ENCODE measurements at places on chromosomes 5 and 9.

DNA sequence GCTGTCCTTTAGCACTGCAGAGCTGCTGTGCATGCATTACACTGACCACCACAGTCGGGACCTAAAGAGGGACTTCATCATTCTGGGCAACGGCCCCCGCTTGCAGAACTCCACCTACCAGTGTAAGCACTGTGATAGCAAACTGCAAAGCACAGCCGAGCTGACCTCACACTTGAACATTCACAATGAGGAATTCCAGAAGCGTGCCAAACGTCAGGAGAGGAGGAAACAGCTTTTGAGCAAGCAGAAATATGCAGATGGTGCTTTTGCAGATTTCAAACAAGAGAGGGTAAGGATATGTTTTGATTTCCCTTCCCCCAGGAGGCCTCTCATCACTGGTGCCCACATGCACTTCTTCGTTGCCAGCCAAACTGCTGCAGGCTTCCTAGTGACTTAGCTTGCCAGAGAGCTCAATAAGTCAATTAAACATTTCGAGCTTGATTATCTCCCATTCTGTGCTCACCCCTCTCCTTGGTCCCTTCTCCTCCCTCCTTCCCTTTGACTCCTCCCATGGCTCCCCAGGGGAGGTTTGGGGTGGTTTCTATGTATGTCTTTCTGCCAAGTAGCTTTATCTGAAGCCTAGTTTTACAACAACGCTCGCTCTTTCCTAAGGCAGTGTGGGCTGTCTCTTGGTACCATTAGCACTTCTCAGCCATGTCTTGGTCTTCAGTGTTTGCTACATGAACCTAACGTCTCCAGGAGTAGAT lies 66.7 kb downstream of the ZNF462 start:
- no peak for DNase-seq

- peak; percentile 4 for DNase-seq
Observed at GRCh38 chr9:22208846-22209585, 199.9 kb upstream of the CDKN2B start.

DNA sequence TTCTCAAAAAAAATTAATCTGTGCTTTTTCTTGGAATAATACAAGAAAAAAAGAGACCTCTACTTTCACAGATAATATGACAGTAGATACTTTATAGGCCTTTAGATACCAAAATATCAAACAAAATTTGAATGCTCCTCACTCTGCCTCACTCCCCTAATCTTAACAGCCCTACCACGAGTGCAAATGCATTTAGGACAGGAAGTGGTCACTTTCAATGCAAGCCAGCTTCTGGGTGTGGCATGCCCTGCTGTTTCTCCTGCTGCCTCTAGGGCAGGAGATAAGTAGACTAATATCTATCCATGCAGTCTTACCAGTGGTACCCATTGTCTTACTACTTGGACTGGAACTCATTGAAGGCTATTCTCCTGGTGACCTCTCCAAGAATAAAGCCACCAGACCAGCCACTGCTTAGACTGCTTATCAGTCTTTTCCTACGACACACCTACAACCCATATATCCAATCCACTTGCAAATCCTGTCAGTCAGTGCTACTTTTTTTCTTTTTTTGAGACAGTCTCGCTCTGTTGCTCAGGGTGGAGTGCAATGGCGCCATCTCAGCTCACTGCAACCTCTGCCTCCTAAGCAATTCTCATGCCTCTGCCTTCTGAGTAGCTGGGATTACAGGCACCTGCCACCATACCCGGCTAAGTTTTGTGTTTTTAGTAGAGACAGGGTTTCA lies 23.0 kb downstream of the FRRS1L start:
- peak; percentile 96 for DNase-seq

DNA sequence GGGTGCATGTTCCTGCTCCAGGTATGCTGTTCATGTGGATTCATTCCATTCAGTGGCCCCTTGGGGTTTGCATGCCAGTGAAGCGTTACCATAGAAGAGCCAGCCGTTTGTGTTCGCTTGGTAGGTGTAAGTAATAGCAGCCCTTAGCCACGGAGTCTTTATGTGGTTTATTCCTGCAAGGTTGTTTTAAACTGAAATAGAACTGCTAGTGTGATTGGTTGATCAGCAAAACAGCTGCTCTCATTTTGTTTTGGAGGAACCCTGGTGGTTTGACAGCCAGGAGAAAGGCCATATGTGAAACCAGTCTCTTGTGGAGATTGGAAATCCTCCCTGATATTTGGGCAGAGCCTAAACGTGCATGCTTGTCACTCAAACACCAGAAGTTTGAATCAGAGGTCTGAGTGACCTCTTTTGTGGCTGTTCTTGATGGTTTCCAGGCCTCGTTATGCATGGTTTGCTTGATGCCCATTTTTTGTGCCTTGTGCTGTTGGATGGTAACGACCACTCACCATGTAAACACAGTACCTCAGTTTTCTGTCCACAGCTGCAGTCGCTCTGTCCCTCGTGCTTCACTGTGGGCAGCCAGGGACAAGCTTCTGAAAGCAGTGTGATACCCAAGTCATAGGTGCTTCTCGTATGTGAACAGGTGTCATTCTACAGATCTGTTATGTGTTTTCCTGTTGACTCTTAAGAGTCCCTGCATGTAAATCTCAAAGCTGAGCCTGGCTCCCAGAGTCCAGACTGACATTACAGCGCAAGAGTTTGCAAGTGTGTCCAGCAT lies 58.3 kb upstream of the NXNL2 start:
- no peak for DNase-seq

GRCh38 chr9:134377976-134378375 lies 51.7 kb downstream of the RXRA start:
- DNase-seq, result no peak

- DNase-seq, result no peak
Observed at GRCh38 chr9:19913151-19913550, 124.3 kb upstream of the SLC24A2 start.

DNA sequence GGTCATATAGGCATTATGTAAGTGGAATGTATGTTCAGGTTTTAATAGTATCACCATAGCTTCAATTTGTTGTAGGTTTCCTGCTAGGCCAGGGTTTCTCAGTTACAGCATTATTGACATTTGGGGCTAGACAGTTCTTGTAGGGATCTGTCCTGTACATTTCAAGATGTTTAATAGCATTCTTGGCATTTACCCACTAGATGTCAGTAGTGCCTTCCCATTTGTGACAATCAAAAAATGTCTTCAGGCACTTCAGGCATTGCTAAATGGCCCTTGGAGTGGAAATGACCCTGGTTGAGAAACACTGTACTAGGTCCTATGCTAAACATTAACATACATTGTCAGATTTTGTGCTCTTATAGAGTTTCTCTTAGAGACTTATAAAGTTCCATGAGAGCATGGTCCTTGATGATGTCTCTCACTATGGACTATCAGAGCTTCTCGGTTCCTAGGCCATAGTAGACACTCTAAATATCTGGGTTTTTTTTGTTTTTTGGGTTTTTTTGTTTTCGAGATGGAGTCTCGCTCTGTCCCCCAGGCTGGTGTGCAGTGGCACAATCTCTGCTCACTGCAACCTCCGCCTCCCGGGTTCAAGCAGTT lies 1.4 kb downstream of the KIF20A start:
- DNase-seq, result peak; percentile 91

GRCh38 chr9:131999692-132000551 lies 79.7 kb downstream of the MED27 start:
- DNase-seq, result no peak

GRCh38 chr5:74250304-74251102 lies 390.0 kb downstream of the ENC1 start:
- no peak for DNase-seq

GRCh38 chr9:116394070-116394469 lies 240.5 kb downstream of the PAPPA start:
- DNase-seq, result no peak

- no peak for DNase-seq
Observed at GRCh38 chr9:121362813-121363621, 7.0 kb downstream of the STOM start.

GRCh38 chr9:108184941-108185340 lies 670.8 kb downstream of the ACTL7B start:
- DNase-seq, result no peak

- DNase-seq, result no peak
Observed at GRCh38 chr9:108444400-108445358, 411.1 kb downstream of the ACTL7B start.

DNA sequence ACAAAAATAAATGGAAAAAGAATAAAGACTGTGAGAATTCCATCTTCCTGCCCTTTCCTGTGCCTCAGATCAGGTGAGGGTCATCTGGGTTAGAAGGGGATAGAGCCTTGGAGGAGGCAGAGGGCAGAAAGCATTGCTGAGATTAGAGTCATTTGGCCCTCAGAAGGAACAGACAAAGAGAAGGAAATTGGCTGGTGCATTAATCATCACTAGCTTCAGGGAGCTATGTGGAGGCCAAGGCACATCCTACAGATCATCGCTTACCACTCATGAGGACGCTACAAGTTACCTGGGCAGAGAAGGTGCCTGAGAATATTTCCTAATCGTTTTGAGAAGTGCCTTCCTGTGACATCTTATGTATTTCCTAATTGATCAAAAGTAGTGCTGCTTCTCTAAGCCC lies 74.5 kb downstream of the C7 start:
- DNase-seq, result no peak

GRCh38 chr5:131619102-131619501 lies 15.9 kb downstream of the RAPGEF6 start:
- no peak for DNase-seq

DNA sequence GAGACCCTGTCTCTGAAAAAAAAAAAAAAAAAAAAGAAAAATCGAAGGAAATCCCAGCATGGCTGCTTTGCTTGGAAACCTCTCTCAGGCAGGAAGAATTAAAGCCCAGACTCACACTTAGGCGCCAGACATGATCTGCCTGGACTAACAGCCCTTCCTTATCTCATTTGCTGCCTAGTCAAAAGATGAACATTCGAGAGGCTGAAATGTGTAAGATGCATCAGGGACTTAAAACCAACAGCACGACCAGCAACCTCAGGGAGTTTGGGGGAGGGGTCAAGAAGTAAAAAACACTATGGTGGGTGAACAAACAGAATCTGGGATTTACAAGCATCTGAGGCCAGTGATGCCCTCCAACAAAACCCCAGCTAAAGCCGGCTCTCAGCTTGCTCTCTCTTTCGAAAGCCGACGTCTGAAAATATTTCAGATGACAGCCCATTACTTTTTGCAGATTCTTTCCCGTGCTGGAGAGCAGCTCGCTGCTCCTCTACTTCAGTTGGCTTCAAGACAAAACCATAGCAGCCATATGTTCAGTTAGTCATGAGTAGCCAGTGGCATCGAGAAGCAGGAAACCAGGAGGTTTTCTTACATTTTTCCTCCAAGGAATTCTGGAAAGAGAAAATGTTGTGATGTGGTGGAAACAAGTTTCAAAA lies 249.9 kb downstream of the MARCHF11 start:
- no peak for DNase-seq

- DNase-seq, result peak; percentile 55
Observed at GRCh38 chr5:176870110-176870591, 29.0 kb downstream of the HK3 start.

- no peak for DNase-seq
Observed at GRCh38 chr5:32147236-32147635, 26.9 kb downstream of the GOLPH3 start.

- DNase-seq, result no peak
Observed at GRCh38 chr5:89351975-89352374, 469.0 kb upstream of the MEF2C start.

DNA sequence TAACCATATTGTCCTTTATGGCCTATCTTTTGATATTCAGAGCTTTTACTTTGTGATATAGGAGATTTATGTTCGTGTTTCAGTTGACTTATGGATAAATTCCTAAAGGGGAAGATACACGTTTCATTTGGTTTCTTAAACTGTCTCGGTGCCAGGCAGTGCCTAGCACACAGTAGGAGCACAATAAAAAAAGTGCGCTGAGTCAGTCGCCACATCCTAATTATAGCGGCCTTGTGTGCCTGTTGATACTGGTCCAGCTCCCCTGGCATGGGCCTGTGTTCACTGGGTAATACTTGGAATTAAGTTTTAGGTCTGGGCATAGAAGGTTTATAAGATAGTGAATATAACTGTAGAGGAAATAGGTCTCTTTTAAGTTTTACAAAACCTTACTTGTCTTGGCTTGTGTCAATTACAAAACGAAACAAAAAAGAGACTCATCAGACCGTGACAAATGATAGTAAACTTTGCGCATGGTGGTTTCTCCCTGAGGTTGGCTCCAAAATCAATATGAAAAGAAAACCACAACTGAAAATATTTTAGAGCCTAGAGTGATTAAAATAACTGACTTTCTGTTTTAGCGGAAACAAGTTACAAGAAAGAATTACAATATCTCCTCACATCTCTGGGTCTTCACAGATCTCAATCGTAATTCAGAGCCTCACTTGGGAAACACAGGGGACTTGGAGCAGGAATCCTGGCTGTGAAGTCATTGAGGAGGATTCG lies 84.8 kb downstream of the MVB12B start:
- DNase-seq, result no peak

GRCh38 chr5:157108976-157109375 lies at the start of gene HAVCR2:
TSS of gene HAVCR2 (minus strand) at chr5:157109044. CDS start at chr5:157108983, 61 bp downstream.
- peak; percentile 48 for DNase-seq

DNA sequence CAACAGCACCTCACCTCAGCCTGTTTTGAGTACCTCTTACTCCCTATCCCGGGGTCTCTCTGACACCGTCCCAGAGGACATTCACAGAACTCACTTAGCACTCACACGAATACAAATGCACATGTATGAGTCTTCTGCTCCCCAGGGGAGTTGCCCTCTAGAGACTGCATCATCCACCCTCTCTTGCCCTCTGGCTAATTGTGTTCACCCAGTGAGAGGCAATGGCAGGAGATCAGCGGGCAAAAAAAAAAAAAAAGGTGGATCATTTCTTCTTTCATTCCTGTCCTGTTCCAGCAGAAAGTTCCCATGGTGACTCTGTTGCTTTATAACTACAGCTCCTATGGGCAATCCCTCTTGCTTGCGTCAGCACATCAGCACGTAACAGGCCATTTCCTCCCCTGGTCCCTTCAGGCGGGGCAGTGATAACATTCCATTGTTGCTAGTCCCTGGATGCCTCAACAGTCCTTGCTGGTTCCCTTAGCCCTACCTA lies 23.5 kb upstream of the SNX2 start:
- DNase-seq, result no peak

GRCh38 chr5:96487859-96488258 lies 54.8 kb upstream of the PCSK1 start:
- no peak for DNase-seq

DNA sequence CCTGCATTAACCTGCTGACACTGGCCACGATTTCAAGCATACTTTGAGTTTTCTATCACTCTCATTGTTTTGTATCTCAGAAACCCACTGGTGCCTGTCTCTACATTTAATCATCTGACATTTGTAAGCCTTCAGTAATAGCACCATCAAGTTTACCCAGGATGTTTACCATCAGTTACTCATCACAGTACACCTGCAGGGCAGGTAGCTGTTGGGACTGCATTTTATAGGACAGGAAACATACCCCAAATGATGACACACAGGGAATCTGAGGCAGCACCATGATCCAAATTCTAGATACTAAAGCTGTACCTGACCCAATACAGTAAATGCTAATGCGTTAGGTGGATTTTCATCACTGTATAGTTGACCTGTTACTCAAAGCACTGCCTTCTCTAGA lies 114.2 kb downstream of the FEM1C start:
- DNase-seq, result no peak

- no peak for DNase-seq
Observed at GRCh38 chr9:133647765-133648469, 11.8 kb downstream of the DBH start.

GRCh38 chr5:20559845-20560244 lies 571.8 kb upstream of the CDH18 start:
- DNase-seq, result no peak

GRCh38 chr5:90477073-90477472 lies 2.4 kb downstream of the POLR3G start:
- DNase-seq, result no peak

Measured in hematopoietic multipotent progenitor cell treated with erythropoietin and hydrocortisone succinate and interleukin-3 and kit ligand, for 8 days (in vitro differentiated cells).